Nucleus accumbens (tissue), 56 donors: ENCODE measurements at places on chromosomes 4 and X.

- no peak for DNase-seq
Measured at GRCh38 chr4:29304595-29304994, 1415.6 kb upstream of the PCDH7 start.

DNA sequence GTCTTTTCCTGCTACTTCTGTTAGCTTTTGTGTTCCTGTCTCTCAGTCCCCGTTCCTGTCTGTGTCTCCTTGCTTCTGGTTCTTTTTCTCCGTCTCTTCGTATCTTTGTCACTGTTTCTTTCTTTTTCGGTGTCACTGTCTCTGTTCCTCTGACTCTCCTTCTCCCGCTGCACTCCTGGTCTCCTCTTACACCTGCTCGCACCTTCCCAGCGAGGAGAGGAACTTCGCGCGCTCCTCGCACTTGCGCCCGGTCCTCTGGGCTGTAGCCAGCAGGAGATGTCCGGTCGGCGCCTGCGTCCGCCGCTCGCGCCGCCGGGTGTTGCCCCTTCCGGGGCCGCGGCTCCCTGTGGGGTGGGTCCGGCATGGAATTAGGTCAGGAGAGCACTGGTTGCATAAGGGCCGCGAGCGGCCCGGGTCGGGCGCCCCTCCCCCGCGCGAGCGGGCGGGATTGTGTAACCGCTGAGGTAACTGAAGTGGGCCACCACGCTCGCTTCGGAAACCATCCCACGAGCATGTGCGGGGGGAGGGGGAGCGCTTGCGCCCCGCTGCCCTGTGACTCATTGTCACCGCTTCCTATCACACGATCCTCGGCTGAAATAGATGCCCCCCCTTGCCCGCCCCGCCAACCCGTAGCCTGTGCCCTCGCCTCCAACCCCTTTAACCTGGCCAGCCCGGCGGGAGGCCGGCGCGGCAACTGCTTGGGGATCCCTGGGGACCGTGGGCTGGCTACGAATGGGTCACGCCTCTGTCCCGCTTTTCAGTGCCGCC, 1.6 kb downstream of the LONRF3 start:
- DNase-seq: peak; percentile 62

GRCh38 chrX:134443461-134443860, 16.5 kb upstream of the HPRT1 start:
- no peak for DNase-seq

DNA sequence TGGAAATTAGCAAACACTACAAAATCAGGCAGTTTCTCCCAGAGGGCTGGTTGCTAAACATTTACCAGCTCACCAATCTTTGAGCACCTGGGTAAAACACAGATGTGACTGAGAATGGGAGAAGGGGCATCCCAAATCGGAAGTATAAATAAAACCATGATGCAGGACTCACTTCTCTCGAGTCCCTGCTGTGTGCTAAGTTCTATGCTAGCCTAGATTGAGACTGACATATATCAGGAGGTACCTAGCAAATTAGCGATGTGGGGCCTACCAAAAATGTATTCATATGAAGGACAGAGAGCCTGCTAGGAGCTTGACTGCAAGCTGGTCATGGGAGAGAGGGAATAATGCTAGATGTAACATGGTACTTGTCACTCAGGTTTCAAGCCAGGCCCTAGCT, 171.9 kb upstream of the PGRMC2 start:
- DNase-seq: no peak

GRCh38 chr4:99324979-99325378, 3.8 kb upstream of the ADH1B start:
- no peak for DNase-seq

- no peak for DNase-seq
Measured at GRCh38 chr4:4961936-4962335, 57.3 kb downstream of the CYTL1 start.
